ENCODE measurements at places on chromosomes 3 and 15.

- no peak for DNase-seq
Observed at GRCh38 chr15:31160297-31160696, 58.8 kb upstream of the TRPM1 start.

GRCh38 chr3:159319156-159319555, 517.3 kb downstream of the MFSD1 start:
- DNase-seq, result no peak

GRCh38 chr15:91408476-91409076, 308.5 kb downstream of the SV2B start:
- peak; percentile 14 for DNase-seq

DNA sequence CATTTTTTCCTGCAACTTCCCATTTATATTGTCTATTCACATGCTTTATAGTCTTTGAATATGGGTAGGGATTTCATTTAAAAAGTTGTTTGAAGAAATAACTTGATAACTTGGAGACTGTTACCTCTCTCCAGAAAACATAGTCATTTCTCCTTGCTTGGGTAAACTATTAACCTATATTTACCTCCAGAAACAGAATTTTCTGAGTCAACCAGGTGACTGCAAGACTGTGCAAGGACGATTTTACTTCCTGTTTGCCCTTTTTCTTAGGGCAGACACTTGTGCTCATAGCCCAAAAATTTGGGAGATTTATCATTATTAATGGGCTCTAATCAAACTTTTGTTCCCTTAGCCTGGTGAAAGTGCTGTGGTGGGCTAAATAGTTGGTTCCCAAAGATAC, 14.3 kb upstream of the MOBP start:
- no peak for DNase-seq

DNA sequence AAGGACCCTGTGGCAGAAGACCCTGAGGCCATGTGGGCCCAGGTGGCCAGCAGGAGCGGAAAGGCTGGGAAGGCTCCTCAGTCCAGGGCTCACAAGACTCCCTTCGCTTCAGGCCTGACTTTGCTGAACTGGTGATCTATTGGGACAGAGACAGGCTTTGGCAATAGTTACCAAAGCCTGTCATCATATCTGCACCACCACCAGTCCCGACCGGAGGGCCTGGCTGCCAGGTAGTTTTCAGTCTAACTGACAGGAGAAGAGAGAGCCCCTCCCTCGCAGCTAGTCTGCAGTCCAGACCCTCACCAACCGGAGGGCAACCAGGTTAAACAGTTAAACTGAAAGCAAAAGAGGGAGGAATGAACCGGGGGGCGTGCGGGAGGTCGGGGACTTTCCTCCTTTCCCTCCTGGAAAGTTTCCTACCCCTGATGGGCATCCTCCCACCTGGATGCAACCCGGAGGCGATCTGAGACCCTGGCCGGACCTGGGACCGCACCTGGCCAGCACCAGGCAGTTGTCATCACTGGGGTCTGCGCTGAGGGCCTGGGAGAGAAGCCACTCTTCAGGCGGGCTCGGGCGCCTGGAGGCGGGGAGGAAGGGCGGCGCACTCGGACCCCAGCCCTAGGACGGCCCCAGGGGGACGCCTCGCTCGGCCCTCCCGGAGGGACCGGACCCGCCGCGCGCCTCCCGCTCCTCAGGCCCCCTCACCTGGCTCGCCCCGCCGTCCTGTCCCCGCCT, 435 bp downstream of the RAB27A start:
- DNase-seq, result peak; percentile 26

DNA sequence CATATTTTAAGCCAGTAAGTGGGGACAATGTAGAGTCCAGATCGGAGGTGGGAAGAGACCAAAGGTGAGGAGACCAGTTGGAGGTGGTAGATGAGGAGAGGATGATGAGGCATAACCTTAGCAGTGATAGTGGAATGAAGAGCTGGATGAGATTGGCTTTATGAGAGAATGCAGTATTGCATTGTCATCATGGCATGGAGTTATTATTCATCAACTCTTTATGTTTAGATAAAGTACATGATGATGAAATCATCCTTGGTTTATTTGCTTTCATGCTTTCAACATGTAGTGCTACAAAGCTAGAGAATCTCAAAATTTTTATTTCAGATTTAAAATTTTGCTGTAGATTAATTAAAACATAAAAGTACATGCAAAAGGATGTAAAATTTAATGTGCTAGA, 64.0 kb downstream of the PPM1L start:
- no peak for DNase-seq

GRCh38 chr15:62474771-62475124, 309.7 kb upstream of the C2CD4B start:
- no peak for DNase-seq

DNA sequence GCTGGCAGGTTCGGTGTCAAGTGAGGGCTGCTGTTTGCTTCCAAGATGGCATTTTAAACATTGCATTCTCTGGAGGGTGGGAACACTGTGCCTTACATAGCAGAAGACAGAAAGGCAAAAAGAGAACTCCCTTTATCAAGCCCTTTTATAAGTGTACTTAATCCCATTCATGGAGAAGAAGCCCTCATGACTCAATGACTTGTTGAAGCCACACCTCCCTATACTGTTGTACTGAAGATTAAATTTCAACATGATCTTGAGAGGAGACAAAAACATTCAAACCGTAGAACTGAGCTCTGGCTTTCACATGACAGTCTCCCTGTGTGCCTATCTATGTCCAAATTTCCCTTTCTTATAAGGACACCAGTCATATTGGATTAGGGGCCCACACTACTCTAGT, 443.4 kb upstream of the CDIN1 start:
- DNase-seq, result no peak

- DNase-seq, result peak; percentile 51
Observed at GRCh38 chr3:25856902-25857518, 67.1 kb downstream of the OXSM start.

GRCh38 chr15:67093504-67093862, 28.1 kb downstream of the SMAD3 start:
- DNase-seq, result no peak

GRCh38 chr3:46427916-46428833, 21.1 kb downstream of the CCRL2 start:
- DNase-seq, result no peak

DNA sequence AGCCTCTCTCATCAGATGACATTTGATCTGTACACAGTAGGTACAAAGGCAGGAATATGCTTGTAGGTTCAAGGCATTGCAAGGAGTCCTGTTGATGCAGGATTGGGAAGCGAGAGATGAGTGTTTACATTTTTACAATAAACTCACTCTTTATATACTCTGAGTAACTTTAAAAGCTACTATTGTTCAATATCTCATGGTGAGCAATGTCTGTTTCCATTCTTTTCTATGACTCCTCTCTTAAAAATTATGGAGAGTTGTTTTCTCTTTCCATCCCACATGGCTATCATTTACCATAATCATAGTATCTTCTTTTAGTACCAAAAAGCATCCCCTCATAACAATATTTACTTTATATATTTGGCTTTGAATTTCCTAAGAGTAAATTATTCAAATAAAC, 314.0 kb upstream of the CDIN1 start:
- no peak for DNase-seq

GRCh38 chr3:8503871-8504610, 2.4 kb downstream of the LMCD1 start:
- DNase-seq, result peak; percentile 35

DNA sequence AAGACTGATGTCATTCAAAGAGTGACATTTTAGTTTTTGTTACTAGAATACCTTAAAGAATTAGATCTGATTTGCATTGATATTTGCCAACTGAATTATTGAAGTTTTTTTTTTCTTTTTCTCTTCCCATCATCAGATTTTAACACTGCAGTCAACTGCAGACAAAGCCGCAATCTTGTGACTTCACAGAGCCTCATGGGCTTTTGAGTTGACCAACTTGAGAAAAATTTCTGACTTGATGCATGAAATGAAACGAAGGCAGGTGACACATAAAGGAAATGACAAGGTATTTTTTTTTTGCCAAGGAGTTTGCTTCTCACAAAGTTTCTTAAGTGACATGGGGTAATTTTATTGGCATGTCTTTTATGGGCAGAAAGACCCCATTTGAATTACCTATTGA, 383.7 kb downstream of the GAP43 start:
- no peak for DNase-seq

- DNase-seq, result no peak
Observed at GRCh38 chr3:177354466-177354865, 157.2 kb upstream of the TBL1XR1 start.

DNA sequence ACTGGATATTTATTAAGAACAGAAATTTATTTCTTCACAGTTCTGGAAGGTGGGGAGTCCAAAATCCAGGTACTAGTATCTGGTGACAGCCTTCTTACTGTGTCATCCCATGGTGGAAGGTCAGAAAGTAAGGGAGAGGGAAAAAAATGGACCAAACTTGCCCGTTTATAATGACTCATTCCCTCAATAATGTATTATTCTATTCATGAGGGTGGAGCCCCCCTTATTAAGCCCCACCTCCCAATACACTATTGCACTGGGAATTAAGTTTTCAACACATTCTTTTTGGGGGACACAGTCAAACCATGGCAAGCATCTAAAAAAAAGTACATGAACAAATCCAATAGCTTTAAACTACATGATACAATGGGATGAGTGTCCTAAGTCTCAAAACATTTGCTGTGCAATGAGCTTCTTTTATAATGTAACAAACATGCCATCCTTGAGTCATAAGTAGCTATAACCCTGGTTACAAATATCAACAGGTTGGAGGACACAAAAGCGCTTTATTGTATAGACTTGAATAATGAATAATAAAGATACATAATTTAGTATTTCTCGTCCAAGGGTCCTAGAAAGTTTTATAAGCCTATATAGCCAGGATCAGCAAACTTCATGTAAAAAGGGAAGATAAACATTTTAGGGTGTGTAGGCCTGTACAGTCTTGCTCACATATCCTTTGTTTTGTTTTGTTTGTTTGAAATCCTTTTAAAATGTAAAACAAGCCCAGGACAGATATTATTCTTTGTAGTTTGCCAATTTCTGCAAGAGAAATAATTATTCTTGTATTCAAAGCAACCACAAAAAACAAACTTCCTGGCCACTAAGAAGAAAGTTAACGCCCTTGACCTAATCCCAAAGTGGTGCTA, 160.6 kb upstream of the RAP2B start:
- no peak for DNase-seq

DNA sequence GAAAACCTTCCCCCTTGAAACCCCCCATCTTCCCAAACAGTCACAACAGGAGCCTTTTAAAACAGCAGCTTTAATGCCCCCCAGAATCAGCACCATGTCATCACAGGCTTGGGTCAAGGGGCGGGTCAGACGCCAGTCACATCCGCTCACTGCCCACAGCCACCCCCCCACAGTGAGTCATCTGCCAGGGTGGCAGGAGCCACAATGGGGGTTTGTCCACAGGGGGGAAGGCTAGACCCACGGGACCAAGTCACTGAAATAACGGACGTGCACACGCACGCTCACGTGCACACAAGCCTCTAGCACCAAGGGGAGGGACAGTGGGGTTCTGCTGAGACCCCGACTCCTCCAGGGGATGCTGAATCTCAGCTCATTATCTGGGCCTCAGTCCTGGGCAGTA, 441 bp upstream of the UCN2 start:
- peak; percentile 40 for DNase-seq

- peak; percentile 88 for DNase-seq
Observed at GRCh38 chr3:73409138-73409763, 215.5 kb downstream of the PDZRN3 start.

- DNase-seq, result no peak
Observed at GRCh38 chr3:140334132-140334929, 343.5 kb upstream of the TRIM42 start.

- peak; percentile 93 for DNase-seq
Observed at GRCh38 chr3:58271901-58272501, 34.0 kb upstream of the RPP14 start.

All from fibroblast of skin of right quadriceps (primary cell).